ENCODE measurements at places on chromosomes 6 and 20.

DNA sequence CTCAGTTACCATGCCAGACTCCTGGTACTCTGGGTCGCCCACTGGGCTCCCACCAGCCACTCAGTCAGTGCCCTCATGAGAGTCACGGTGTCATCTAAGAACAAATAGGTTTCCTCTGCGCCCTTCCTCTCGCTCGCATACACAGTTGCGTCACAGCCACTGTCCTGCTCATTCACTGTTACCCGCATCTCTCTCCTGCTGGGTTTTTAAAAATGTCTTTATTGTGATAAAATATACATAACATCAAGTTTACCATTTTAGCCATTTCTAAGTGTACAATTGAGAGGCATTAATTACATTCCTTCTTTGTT is 4.0 kb downstream of the TEAD3 start:
- no peak for DNase-seq

DNA sequence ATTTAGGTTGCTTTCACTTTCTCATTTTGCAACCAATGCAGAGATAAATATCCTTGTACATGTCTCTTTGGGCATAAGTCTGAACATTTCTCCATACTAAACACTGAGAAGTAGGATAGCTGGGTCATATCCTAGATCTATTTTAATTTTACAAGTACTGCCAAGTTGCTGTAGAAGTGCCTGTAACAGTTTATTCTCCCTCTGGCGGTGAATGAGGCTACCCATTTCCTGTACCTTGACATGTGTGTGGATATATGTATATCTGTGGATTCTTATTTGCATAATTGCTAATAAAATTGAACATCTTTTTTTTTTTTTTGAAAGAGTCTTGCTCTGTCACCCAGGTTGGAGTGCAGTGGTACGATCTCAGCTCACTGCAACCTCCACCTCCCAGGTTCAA is 48.0 kb upstream of the PNRC1 start:
- no peak for DNase-seq

GRCh38 chr6:39189915-39190544 is 39.2 kb downstream of the KCNK5 start:
- DNase-seq, result peak; percentile 42

- DNase-seq, result no peak
These were observed 122.9 kb downstream of the FAM120B start for GRCh38 chr6:170429450-170429849.

DNA sequence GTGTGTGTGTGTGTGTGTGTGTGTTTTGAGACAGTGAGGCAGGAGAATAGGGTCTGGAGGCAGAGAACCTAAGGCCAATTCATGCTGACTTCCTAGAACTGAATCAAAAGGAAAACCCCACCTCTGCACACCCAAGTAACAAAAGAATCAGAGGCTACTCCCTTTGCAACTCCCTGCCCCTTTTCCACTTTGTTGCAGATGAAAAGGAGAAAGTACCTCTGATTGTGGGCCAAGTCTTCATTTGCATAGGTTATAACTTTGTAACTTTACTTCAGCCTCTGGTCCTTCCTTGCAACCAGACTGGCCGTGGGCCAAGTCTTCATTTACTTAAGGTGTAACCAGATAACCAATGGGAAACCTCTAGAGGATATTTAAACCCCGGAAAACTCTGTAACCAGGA is 168.8 kb downstream of the EYA2 start:
- no peak for DNase-seq

GRCh38 chr6:44305200-44305725 is 7.9 kb downstream of the AARS2 start:
- no peak for DNase-seq

DNA sequence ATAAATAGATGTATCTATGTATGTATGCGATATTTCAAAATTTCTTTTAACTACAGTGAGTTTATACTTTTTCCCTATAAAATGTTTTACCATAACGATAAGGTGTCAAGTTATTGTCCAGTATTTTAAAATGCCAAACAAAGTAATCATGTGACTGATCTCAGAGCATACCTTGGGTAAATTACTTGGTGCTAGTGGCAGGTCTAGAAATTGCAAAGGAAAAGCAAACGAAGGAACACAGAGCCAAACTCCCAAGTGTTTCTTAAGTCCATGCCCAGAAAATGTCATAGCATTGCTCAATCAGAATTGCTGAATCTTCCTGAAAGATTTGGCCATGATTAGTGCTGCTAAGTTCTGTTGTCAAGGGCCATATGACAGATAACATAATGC is 77.5 kb downstream of the CAP2 start:
- DNase-seq, result no peak
